ENCODE measurements at places on chromosomes 12 and 14. TPM values are rescaled to one million over a fixed set of nuclear protein-coding genes. Genes with fewer than 3 reads are reported as not detected.

The SLC39A9 gene
- total RNA-seq, result 54.1 TPM

The TAS2R46 gene
- 0.89 TPM for total RNA-seq

The PTPN21 gene
- total RNA-seq, result 25.3 TPM

DNA sequence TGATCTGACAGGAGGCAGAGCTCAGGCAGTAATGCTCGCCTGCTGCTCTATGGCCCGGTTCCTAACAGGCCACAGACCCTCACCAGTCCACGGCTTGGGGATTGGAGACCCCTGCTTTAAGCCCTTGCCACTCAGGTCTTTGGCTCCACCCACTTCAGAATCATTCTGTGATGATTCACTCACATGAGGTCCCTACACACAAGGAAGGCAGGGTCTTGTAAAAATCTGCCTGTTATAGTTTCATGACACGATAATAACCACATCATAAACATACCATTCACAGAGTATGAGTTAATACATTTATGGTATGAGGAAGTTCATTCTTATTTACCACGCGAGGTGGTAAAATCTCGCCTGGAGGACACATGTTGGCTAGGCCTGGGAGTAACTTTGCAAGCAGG is 29.0 kb upstream of the MAX start:
- DNase-seq, result no peak

DNA sequence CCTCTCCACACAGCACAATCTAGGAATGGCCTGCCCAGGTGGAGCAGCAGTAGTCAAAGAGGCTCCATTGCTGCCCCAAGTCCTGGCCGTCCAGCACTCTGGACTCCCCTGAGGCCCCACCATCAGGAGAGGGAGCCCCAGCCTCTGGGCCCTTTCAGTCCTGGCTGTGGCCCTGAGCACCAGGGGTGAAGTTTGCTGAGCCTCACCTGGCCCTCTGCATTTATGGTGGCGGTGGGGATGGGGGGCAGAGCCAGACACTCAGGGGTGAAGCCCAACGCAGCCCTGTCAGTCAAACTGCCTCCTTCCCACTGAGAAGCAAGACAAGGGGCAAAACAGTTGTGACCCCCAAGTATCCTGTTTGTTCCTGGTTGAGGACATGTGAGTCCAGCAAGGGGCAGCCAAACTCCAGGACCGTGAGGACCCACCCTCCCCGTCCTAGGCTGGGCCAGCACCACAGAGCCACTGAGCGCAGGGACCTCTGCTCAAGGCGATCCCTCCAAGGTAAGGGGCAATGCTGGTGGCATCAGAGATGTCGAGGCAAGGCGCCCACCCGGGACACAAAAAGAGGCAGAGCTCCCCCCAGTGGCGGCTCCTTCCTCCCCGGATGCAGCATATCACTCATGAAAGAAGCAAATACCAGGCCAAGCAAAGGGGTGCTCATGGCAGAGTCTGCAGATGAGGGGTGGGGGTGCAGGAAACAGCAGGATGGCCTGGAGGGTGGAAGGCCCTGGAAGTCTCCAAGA is 4.8 kb upstream of the AMN start:
- peak; percentile 57 for DNase-seq

GRCh38 chr12:99455350-99456035 is 192.1 kb upstream of the GARIN6 start:
- DNase-seq, result no peak

DNA sequence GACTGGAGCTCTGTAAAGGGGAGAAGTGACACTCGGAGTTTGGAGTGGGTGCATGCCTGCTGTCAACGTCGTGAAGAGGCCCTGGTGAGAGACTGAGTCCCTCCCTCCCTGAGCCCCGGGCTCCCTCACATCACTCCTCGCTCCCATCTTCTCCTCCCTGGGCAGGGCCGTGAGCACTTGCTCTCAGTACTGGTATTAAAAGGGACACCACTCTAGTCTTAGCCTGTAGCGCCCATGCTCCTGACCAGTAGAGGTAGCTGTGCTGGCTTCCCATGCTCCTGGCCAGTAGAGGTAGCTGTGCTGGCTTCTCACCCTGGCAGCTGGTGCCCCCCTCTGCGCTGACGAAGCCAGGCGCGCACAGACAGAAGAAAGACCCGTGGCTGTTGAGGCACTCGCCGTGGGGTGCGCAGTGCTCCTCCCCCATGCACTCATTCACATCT is 14.7 kb downstream of the ISCA2 start:
- DNase-seq, result no peak

DNA sequence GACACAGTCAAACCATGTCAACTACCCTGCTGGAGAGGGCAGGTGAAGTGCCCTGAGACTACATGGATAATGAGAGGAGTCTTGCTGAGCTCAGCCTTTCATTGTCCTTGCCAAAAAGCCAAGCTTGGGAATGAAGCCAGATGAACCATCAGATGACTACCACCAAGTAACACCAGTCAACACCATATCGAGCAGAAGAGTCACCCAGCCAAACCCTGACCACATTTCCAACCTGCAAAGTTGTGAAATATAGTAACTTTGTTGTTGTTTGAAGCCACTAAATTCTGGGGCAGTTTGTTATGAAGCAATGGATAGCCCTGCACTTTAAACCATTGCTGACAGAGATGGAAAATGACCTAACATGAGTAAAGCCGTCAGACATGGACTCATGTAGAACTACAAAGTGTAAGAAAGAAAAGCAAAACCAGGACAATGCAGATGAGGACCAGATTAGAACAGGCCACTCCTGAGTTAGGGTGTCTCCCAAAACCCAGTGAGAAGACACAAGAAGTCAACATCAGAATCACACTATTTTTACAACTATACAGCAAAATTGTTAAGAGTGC is 12.5 kb upstream of the CRADD start:
- DNase-seq, result no peak

DNA sequence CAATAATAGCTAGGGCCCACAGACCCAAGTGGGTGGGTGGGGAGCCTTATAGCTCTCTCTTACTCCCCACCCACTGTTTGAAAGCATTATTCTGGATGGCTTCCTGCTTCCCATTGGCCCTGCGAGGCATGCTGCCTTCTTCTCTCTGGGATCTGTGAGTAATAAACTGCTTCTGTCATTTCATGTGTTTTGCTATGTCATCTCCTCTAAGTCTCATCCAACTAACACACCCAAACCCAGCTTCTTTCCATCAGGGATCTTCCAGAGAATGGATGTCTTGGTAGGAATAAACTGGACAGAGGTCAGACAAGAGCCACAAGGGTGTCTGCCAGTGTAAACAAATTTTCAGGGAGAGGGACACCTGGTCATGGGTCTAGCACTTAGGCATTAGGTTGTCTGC is 66.4 kb upstream of the BDKRB2 start:
- no peak for DNase-seq

DNA sequence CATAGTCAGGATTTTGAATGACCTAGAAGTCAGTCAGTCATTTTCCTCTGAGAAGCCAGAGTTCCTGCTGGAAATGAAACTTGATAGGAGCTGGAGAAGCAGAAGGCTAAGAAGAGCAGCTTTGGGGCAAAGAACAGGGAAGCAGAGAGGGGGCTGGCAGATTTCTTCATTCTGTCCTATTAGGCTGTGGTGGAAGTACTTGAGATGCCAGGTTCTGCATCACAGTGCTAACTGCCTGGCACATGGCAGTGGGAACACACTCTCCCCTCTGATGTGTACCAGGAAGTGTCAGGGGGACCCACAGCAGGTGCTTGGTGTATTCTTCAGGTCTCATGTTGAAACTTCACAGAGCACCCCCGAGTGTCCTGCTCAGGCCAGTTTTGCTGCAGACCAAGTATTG is 61.0 kb downstream of the SUSD6 start:
- DNase-seq, result no peak
